Calu3 (cell line): ENCODE measurements at places on chromosomes 7 and 10. TPM values are rescaled to one million over a fixed set of nuclear protein-coding genes. Genes with fewer than 3 reads are reported as not detected.

The GATAD1 gene
- 22.5 and 26.0 TPM in 2 replicates for total RNA-seq

The LRIT1 gene
- not detected in 2 replicates for total RNA-seq

GRCh38 chr10:120555842-120556532, 99.0 kb downstream of the PLPP4 start:
- DNase-seq = no peak

- DNase-seq = no peak
Measured at GRCh38 chr10:13321576-13321975, 21.7 kb upstream of the PHYH start.

The MAGI2 gene
- 0.52 and 0.64 TPM in 2 replicates for total RNA-seq

The ZNF273 gene
- 5.1 and 6.2 TPM in 2 replicates for total RNA-seq

GRCh38 chr7:8423057-8423456, 10.4 kb upstream of the NXPH1 start:
- no peak for DNase-seq

The TRIL gene
- total RNA-seq = 0.44 and 0.47 TPM in 2 replicates

The GDI2 gene
- total RNA-seq = 202 and 215 TPM in 2 replicates

- peak; percentile 69 for DNase-seq
Measured at GRCh38 chr10:98041352-98042043, 11.1 kb upstream of the CRTAC1 start.

DNA sequence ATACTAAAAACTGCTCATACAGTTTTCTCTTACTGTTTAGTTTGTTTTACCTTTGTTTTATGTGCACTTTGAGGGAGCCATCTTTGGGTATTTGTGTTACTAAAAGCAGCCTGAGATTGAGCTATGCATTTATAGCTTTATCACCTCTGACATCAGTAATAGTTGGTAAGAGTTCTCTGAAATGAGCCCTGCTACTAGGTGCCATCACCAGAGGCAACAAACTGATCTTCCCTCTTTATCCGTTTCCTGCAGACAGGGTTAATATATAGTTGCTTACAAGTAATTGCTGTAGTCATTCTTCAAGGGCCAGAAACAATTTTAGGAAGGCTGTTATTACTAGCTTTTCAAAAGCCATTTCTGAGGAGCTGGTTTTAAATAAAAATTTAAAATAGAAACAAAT, 49.1 kb downstream of the KIF20B start:
- DNase-seq = no peak

- no peak for DNase-seq
Measured at GRCh38 chr10:113455947-113456346, 96.9 kb upstream of the HABP2 start.

The ASCC1 gene
- 51.3 and 59.3 TPM in 2 replicates for total RNA-seq

The EXOSC1 gene
- total RNA-seq = 28.6 and 29.5 TPM in 2 replicates

GRCh38 chr10:118760265-118760664, 5.5 kb upstream of the CACUL1 start:
- no peak for DNase-seq
